ENCODE measurements at places on chromosomes 1 and 21.

DNA sequence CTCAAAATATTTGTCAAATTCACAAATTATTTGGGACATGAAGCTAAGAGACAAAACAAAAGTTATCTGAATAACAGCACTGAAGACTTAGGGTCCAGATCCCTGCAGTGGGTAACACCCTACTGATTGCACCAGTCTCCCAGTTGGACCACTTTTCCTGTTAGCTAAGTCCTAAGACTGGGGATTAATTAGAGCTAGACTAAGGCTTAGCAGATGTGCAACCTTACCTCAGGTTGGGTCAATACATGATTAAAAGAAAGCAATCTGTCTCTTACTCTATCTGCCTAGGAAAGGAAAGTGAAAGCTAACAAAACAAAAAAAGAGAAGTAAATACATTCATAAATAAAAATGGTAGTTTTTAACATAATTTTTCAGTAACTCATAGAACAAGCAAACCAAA is 737.2 kb upstream of the CHRM3 start:
- DNase-seq, result no peak

GRCh38 chr1:13622446-13622845 is 38.8 kb downstream of the PDPN start:
- DNase-seq, result no peak

GRCh38 chr1:160637821-160638539 is 8.9 kb downstream of the SLAMF1 start:
- peak; percentile 71 for DNase-seq

DNA sequence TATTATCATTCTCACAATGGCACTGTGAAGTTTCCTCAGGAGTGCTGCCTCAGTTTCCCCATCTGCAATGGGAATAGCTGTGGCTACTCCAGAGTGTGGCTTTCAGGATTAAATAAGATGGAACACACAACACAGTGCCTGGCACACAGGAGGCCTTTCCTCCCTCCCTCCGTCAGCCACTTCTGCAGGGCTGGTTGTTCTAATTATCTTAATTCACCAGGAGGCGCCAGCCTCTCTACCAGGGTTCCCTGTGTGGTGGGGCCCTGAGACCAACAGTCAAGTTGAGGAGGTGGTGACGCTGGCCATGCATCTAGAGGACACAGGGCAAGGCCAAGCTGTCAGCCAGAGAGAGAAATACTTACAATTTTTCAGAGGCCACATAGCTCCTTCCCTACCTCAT is 6.3 kb upstream of the FOXO6 start:
- DNase-seq, result no peak

- DNase-seq, result no peak
Observed at GRCh38 chr21:31599013-31599412, 60.5 kb upstream of the SOD1 start.

GRCh38 chr21:45582128-45582527 is 39.9 kb upstream of the SLC19A1 start:
- DNase-seq, result no peak

DNA sequence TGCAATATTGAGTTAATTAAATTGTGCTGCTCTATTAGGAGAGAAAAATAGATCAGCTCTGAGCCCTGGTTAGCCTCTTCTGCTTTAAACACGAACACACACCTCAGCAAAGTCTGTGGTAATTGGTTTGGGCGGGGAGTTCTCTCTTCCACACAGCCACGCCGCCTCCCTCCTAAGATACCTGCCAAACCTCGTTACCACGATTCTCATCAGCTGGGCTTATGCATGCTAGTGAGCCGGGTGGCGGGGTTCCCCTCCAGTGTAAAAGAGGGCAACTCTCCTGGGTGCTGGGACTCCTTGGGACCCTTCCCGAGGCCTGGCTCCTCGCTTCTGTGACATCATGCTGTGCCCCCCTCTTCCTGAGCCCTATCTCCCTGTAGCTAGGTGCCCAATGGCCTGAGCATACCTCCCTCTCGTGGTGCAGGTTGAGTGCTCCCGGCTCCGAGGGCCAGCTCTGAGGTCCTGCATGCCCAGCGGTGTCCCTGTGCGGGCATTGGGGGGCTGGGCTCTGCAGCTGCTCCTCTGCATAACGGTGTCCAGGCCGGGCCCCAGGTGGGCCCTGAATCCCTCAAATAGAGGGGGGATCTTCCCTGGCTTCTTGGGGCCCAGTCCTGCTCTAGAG is 182.9 kb downstream of the PRDM16 start:
- no peak for DNase-seq

DNA sequence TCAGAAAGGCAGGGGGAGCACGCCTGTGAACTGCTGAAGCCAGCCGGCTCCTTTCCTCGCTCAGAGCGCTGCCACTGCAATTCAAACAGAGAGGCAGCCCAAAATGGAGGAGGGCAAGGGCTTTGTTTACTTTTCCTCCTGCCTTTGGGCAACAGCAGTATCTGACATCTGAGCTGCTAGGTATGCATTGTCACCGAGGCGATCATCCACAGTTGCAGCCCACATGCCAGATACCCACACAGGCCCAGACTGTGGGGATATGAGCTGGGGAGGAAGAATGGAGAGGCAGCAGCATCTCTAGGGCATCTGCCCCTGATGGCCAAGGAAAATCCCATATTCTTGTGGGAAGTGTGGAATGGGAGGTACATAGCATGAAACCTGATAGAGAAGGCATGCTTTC is 357.1 kb downstream of the BARHL2 start:
- DNase-seq, result no peak

GRCh38 chr1:38789498-38790169 is 69.9 kb downstream of the RRAGC start:
- DNase-seq, result no peak

Measured in DND-41 (cell line).